ENCODE measurements at places on chromosomes 12 and 14. TPM values are rescaled to one million over a fixed set of nuclear protein-coding genes. Genes with fewer than 3 reads are reported as not detected.
A peak's percentile ranks its signal among the peaks of the same experiment; 100 is the strongest.

The FGF23 gene
- total RNA-seq, result 0.24 TPM

GRCh38 chr12:53952335-53952694, 2.4 kb upstream of the HOXC12 start:
- no peak overlapping the region for H3K27ac ChIP-seq
- H3K27me3 ChIP-seq, result peaks cover 99% of the 10 kb centered on the region
- DNase-seq, result no peak
- H3K4me1 ChIP-seq, result no peaks in the 10 kb centered on the region
- H3K4me3 ChIP-seq, result no peak overlapping the region

DNA sequence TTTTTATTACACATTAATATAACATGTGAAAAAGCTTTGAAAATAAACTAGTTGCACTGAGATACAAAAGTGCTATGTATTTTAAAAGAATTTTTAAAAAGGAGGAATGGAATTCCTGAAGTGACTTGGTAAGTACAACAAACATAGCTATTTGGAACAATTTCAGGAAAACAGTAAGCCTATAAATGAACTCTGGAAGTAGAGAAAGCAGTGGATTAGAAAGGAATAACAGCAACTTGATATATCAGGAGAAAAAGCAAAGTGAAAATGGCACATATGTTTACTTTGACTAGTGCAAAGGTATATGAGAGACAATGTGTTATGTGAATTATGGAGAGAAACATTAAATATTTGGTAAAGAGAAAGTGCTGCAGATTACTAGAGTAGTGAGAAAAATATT, 811.7 kb downstream of the C12orf50 start:
- no peak for DNase-seq
- H3K27me3 ChIP-seq, result no peaks in the 10 kb centered on the region
- no peaks in the 10 kb centered on the region for H3K4me1 ChIP-seq
- no peak overlapping the region for H3K27ac ChIP-seq

GRCh38 chr12:5945071-5946008, at the start of gene ANO2:
ANO2 (minus strand) TSS chr12:5945259; CDS start chr12:5945217, 42 bp downstream.
- peaks cover 10% of the 10 kb centered on the region for H3K27me3 ChIP-seq
- H3K36me3 ChIP-seq, result no peaks in the 10 kb centered on the region
- no peaks in the 10 kb centered on the region for H3K4me1 ChIP-seq
- peak within 1 kb of the TSS; percentile 94 for H3K4me3 ChIP-seq

DNA sequence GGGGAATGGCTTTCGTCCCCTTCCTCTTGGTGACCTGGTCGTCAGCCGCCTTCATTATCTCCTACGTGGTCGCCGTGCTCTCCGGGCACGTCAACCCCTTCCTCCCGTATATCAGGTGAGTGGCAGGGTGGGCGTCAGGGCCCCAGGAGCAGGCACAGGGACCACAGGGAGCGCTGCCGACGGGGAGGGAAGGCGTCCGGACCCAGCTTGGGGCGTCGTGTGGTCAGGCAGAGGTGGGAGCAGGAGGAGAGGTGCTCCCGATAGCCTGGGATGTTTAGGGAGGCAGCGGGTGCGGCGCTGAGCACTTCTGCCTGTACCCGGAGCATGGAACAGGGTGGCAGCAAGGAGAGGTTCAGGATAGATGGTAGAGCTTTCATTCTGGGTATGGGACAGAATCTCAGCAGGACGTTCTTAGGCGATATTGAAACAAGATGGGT, 444 bp downstream of the DRAM1 start:
- H3K4me1 ChIP-seq, result no peaks in the 10 kb centered on the region
- no peak overlapping the region for H3K27ac ChIP-seq
- no peaks in the 10 kb centered on the region for H3K27me3 ChIP-seq
- H3K4me3 ChIP-seq, result peak overlapping the region; percentile 94
- H3K36me3 ChIP-seq, result peaks cover 9% of the 10 kb centered on the region

GRCh38 chr12:3544296-3544965, 53.4 kb downstream of the PRMT8 start:
- DNase-seq, result peak; percentile 27
- no peak overlapping the region for H3K4me3 ChIP-seq
- 0 out of 2 replicates have a peak, but pooled peaks cover 6% of the 10 kb centered on the region for H3K36me3 ChIP-seq
- no peak overlapping the region for H3K27ac ChIP-seq

Data from H9 (cell line).